ENCODE measurements at places on chromosomes 16 and 17.
A peak's percentile ranks its signal among the peaks of the same experiment; 100 is the strongest.

DNA sequence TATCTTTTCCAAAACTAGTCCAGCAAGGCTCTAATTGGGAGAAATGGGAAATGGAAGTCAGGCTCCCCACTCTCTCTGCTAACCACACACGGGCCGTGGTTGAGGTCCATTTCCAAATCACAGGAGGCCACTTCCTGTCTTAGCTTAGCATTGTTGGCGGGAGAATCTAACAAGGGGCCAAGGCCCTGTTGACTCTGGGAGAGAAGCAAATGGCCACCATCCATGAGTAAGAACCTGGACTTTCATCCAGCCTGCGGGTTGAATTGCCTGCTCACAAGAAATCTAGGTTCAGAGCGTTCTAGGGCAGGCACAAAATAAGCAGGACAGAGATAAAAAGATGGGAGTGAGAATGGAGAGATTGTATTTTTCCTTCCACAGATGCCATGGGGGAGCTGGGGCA, 5.7 kb downstream of the FAM20A start:
- no peak for DNase-seq

DNA sequence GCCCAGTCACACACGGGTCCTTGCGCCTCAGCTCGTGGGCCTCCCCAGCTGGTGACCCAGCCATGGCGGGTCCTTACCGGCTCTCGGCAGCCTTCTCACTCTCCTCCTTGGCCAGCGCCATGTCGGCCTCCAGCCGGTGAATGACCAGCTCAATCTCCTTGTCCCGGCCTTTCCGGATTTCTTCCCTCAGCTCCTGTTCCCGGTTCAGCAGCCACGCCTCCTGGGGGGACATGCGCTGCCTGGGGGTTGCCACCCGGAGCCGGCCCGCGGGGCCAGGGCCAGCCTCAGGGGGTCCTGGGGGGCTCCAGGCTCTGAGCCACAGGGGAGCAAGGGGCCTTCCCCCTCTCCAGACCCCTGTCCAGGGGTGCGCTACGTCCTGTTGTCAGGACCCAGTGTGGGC, 25.1 kb upstream of the AATK start:
- DNase-seq = no peak

DNA sequence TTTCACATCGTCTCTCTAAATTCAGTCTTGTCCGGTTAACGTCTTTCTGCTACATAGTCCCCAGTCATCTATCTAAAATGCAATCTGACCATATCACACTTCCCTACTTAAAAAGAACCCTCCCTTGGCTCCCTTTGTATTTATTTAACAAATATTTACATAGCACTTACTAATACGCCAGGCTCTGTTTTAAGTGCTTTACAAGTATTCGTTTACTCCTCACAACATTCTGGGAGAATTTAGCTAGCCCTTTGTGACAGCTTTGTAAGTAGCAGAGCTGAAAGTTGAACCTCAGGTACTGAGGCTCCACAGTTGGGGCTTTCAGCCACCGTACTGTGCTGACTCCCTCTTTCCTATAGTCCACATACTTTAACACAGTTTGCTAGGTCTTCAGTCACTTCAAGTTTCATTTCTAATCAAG, 9.2 kb downstream of the PAFAH1B1 start:
- DNase-seq = no peak

- no peak for DNase-seq
Measured at GRCh38 chr16:89993377-89993776, 25.9 kb downstream of the DBNDD1 start.

DNA sequence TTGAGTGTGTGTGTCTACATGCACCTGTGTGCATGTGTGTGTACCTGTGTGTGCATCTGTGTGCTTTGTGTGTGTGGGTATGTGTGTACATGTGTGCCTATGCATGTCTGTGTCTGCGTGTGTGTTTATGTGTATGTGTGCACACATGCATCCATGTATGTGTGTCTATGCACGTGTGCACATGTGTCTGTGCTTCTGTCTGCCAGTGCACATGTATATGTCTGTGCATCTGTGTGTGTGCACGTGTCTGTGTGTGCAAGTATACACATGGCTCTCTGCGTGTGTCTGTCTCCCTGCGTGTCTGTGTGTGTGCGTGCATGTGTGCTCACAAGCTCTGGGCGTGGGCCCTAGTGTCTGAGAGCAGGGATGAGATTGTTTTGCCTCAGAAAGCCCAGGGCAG, 85.3 kb upstream of the SEC14L1 start:
- DNase-seq = no peak

- DNase-seq = no peak
Measured at GRCh38 chr16:59719121-59719520, 985.0 kb upstream of the GOT2 start.

GRCh38 chr16:1487395-1488053, 1.2 kb downstream of the PTX4 start:
- DNase-seq = no peak

DNA sequence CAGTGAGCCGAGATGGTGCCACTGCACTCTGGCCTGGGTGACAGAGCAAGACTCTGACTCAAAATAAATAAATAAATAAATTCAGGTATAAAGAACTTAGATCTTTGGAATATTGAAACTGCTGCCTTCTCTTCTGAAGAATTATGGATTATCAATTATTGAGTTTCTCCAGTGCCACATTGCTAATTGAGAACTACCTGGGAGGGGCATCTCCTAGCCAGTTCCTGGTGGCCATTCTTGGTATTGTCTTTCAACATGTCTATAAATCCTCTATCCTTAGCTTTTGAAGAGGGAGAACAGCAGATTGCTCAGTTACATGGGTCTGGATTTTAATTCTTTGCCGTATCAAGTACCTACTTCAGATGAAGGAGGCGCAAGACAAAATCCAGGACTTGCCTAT, 29.2 kb downstream of the CALCOCO2 start:
- peak; percentile 37 for DNase-seq

- no peak for DNase-seq
Measured at GRCh38 chr17:40720899-40721298, 17.3 kb upstream of the KRT24 start.

GRCh38 chr17:63837962-63838600, 4.4 kb downstream of the SMARCD2 start:
- DNase-seq = no peak

- peak; percentile 60 for DNase-seq
Measured at GRCh38 chr17:57810721-57811637, 38.9 kb downstream of the MRPS23 start.

DNA sequence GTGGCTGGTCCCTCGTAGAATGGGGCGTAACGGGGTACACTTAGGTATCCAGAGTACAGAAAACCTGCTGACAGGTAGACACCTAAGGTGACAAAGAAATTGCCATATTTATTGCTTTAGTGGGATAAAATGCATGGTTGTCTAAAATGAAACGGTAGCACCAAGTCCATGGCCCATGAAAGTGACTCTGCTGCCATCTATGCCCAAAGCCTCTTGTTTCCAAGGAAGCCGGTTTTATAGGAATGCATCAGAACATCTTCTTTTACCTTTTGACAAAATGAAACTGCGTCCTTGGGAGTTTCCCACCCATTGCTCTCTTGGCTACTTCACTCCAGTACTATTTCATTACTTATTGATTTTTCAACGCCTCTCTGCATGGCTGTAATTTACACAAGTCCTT, 151.3 kb upstream of the ZFHX3 start:
- no peak for DNase-seq

DNA sequence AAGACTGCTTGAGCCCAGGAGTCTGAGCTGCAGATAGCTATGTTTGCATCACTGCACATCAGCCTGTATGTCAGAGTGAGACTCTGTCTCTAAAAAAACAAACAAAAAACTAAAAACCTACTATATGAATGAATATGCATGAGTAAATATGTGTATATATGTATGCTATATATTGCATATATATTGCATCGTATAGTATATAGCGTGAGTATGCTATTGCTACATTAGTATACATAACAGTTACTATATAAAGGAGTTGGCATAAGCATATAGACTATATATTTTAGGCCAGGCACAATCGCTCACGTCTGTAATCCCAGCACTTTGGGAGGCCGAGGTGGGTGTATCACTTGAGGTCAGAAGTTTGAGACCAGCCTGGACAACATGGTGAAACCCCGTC, 16.1 kb downstream of the DDX42 start:
- no peak for DNase-seq

DNA sequence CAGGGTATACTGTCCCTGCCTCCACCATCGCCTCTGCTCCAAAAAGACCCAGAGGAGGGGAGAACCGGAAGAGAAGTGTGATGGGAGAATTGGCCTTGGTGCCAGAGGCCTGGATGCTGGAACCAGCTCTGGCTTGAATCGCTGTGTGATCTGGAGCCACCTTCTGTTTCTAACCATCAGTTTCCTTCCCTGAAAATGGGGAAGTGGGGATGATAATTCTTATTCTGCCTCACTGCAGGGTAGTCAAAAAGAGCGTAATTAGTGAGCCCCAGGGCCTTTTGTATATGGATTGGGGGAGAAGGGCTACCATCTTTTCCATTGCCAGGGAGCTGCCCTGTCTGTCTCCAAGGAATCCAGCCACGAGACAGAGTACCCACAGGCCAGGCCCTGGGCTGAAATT, 52.2 kb downstream of the CCT6B start:
- DNase-seq = no peak

DNA sequence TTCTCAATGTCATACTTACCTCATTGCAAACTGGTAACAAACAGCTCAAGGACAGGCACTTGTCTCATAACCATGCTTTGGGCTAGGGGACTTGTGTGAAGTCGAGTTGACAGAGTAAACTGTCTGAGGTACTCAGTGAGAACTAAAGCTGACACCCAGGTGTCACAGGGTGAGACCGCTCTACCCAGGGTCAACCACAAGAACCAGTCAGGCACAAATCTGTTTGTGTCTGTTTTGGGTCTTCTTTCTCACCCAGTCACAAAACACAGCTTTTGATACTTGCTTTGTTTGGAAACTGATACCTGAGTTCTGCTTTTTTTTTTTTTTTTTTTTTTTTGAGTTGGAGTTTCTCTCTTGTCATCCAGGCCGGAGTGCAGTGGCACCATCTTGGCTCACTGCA, 161.1 kb downstream of the STX8 start:
- no peak for DNase-seq

DNA sequence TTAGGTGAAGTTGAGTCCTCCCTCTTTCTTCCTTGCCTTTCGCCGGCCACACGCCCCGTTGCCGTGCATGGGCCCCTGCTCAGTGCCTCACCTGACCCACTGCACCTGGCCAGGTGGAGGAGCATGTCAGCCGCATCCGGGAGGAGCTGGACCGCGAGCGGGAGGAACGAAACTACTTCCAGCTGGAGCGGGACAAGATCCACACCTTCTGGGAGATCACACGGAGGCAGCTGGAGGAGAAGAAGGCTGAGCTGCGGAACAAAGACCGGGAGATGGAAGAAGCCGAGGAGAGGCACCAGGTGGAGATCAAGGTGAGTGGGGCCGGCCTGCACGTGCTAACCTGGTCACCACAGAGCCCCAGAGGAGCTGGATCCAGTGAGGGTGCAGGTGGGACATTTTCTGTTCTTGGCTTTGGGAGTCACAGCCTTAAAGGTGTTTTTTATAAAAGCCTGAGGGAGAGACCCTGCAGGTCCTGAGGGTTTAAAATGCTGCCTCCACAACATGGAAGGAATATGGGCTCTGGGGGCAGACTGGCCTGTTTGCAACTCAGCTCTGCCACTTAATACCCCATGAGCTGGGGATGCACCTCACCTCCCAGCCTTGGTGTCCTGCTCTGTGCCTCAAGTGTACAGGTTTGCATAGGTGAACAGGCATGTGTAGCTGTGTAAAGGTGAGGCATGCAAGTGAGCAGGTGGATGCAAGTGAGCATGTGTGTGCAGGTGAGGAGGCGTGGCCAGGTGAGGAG, 12.1 kb upstream of the DBNDD1 start:
- DNase-seq = no peak

DNA sequence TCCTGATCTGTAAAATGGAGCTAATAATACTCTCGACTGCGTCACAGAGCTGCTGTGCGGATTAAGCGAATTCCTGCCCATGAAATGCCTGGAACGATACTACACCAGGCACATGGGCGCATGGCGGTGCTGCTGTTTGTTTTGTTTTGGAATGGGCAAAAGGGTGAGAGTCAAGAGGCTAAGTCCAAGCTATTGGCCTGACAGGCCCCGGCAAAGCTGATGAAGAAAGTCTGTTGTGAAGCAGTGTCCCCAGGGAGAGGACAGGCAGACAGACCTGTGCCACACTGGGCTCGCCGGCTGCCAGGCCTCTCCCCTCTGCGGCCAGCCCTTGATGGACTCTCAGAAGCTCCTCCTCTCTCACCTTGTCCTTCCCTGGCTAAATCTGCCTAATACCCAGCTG, 31.3 kb upstream of the RASD1 start:
- no peak for DNase-seq

- peak; percentile 46 for DNase-seq
Measured at GRCh38 chr16:10597187-10597601, 16.8 kb upstream of the EMP2 start.

- DNase-seq = no peak
Measured at GRCh38 chr17:42685831-42686230, 3.5 kb downstream of the CNTNAP1 start.

DNA sequence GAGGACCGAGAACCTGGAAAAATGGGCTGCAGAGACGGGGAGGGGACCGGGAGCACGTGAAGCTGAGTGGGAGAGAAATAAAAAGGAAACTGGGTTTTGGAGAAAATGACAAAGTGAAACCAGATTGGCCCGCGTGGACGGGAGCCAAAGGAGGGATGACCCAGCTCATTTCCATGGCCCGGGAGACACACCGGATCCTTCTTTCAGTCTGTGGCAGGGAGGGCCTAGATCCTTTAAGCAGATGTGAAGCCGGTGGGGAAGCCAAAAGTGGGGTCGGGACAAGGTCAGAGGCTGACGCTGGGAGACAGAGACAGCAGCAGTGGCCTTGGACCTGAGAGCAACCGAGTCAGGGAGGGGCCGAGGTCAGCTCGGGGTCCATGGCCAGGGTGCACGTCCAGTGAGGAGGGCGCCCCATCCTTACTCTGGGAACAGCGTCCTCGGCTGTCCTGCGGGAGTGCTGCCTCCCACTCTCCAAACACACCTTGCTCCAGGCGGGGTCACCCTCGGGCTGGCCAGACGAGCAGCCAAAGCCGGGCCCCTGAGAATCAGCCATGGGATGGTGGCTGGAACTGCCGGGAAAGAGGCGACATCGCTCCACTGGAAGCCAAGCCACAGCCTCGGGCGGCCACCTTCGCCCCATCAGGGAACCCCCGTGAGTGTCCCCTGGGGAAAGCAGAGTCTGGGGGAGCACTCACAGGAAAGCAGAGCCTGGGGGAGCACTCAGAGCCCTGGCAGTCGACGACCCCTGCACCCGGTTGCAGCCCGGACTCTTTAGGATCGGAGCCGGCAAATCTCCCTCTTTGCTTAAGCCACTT, 17.3 kb downstream of the CA5A start:
- no peak for DNase-seq

DNA sequence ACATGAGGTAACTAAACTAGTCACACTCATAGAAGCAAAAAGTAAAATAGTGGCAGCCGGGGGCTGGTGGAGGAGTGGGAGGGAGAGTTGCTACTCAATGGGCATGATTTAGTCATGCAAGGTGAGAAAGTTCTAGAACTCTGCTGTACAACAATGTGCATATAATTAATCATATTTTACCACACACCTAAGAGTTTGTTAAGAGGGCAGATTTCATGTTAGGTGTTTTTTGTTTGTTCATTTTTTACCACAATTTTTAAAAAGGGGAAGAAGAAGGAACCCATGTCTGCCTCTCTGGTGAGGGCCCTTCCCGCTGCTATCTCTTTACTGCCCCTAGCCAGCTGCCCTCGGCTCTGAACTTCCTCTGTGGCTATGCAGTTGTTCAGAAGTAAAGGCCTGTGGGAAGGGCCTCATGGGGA, 11.2 kb downstream of the CD300LB start:
- DNase-seq = peak; percentile 75

Measured in hematopoietic multipotent progenitor cell treated with erythropoietin and hydrocortisone succinate and interleukin-3 and kit ligand, for 6 days (in vitro differentiated cells).